ENCODE measurements at places on chromosomes 16 and 17.

DNA sequence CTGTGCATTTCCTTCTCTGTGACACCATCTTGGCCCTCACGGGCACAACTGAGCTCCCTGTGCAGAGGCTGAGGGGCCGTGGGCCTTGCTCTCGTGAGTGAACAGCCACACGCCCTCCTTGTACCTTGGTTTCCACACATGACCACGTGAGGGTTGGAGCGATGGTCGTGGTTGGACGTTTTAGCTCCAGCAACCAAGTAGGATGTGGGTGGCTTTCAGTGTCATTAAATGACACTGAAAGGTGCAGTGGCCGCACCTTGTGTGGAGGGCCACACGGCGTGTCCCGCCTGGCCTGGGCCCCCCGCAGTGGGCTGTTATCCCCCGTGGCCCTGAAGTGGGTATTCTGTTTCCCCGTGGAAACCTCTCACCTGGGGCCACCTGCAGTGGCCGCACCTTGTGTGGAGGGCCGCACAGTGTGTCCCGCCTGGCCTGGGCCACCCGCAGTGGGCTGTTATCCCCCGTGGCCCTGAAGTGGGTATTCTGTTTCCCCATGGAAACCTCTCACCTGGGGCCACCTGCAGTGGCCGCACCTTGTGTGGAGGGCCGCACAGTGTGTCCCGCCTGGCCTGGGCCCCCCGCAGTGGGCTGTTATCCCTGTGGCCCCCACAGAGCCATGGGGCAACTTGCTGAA, 28.2 kb downstream of the ACSF3 start:
- no peak for DNase-seq

DNA sequence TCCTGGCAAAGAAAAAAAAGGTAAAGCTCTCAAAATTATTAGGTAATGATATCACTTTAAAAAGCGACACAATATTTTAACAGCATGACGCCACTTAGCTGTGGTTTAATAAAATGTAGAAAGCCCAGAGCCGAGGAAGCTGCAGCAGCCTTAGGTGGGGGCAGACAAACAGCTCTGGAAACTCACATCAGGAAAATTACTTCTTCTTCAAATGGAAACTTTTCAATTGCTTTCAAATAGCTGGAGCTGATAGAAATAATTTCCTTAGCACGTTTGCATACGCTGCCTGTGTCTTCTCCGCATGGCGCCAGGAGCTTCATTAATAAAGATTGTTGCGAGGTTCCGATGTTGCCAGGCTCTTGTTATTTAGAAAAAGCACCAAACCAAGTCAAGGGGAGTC, 835.3 kb upstream of the EEF2KMT start:
- DNase-seq: no peak

DNA sequence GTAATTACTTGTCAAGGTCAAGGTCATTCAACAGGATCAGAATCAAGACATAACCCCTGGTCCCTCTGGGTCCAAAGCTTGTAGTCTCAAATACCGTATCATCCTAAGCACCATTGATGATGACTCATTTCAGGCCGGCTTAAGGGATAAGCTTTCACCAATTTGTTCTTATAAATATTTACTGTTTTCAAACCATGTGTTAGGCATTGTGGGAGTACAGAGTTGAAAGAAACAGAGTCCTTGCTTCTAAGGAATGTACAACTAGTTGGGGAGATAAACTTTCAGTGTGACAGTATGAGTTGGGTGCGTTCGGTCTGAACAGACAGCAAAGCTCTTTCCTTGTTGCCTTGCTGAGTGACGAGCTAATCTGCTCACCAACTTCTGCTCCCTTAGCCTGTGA, 183.5 kb upstream of the MAF start:
- no peak for DNase-seq

DNA sequence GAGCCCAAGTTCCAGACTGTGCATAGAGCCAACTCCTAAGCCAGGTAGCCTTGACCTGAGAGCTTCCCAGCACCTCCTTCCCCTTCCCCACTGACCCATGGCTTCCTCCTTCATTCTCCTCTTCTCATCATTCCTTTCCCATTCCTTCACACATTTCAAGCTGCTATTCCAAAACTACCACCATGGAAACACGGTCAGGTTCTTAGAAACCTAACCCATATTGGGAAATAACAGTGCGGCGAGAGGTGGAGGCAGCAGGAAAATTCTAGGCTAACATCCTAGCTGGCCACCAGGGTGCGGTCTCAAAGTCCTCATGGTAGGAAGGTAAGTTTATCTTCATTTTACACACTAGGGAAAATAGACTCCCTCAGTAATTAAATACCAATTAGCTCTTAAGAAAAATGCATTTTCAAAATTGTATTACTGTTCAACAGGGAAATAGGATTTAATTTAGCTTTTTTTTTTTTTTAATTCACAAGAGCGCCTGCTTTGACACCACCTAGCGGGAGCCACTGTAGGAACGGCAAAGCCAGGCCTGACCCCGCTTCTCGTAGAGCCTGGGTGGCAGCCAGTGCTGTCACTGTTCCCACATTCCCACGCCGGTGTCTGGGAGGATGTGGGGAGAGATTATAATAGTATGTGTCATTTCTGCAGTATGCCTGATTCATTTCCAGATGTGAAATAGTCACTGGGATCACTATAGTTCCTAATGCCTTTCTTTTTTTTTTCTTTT, 14.0 kb upstream of the SPHK1 start:
- no peak for DNase-seq

DNA sequence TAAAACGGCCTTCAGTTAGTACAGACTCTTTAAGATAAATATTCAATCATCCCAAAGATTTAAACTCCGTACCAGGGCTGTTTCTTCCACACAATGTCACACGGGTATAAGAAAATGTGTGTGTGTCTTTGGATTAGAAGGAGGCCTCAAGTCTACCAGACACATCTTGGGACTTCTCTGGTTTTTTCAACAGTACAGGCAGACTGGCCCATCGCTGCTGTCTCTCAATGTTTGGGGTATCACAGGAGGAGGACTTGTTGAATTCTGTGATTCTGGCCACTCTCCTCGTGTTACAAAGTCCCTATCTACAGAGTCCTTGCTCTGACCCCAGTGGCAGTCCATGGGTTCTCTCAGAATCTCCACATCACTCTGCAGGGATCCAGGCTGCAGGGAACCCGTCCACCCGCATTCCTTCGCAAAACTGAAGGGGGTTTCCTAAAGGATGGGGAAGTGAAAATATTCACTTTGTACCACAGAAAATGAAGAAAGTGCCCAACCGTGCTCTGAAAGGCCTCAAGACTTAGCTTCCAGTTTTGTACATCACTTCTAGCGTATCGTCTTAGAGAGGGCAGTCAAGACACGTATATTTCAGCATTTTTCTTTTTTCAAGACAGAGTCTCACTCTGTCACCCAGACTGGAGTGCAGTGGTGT, 373.2 kb downstream of the NPIPA8 start:
- no peak for DNase-seq

DNA sequence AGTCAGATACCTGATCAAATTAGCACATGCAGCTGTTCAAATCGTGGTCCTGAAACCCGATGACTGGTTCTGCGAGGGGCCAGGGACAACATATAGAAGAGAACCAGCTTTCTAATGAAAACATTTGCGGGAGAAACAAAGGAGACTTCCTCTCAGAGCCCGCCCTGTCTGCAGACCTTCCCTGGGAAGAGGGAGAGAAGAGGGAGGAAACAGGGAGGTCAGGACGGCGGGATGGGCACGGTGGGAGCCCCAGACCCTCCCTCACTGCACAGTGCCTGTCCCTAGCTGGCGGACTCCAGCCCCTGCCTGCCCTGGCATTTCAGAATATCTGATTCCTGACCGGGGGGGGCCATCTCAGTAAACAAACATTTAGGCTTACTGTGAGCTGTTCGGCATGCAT, 317.3 kb downstream of the FOXL1 start:
- DNase-seq: no peak

DNA sequence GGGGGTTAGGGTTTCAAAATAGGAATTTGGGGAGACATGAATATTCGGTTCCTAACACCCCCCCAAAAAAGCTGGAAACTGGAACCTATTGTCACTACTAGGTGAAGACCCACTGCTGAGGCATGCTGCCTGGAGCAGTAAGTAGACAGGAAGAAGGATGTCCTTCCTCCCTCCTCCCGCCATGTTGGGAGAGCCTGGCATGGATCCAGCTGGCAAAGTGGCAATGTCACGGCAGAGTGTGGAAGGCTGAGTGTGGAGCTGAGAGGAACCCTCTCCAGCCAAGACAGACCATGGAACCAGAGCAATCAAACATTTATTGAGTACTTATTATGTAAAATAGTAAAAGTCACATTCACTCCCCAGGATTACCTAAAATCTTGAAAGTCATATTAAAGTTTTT, 49.0 kb downstream of the CCDC182 start:
- DNase-seq: no peak

- DNase-seq: no peak
These were observed 43.8 kb upstream of the TOB1 start for GRCh38 chr17:50909765-50910605.

DNA sequence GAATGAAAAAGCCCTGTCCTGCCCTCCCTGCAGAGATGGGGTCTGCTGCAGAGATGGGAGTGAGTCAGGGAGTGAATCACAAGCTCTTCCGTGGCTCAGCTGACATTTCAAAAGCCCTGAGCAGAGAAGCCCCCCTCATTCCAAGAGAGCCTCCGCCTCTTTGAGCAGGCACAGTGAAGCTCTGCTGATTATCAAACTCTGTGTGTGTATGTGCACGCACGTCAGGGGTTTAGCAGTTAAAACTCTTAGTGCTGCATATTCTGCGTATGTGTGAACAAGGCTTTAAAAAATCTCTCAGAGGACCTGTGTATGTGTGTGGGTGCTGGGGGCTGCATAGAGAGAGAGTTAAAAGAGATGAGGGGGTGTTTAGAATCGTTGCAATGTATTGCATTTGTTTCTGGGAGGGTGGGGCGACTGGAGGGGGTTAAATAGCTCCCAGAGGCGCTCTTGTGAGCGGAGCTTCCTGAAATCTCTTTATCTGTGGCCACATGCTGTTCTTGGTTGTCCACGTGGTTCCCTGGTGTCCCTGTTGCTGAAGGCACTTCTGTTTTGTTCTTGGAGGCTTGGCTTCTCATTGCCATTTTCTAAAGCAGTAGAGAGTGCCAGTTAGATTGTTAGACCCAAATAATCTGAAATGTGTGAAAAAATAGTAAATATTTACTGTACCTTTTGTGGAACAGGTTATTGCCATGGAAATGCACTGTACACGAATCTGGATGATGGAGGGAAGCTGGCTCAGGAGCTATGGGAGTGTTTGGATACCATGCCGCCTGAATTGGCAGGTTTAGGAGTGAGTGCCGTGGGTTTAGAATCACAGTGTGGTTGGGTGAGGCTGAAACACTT, 116.6 kb downstream of the PRKCB start:
- DNase-seq: no peak

- no peak for DNase-seq
These were observed 31.3 kb upstream of the ANKRD40CL start for GRCh38 chr17:50798424-50799288.

GRCh38 chr16:3637371-3637923, 17.0 kb upstream of the DNASE1 start:
- no peak for DNase-seq

GRCh38 chr17:28018439-28019070, 23.9 kb upstream of the NLK start:
- no peak for DNase-seq

DNA sequence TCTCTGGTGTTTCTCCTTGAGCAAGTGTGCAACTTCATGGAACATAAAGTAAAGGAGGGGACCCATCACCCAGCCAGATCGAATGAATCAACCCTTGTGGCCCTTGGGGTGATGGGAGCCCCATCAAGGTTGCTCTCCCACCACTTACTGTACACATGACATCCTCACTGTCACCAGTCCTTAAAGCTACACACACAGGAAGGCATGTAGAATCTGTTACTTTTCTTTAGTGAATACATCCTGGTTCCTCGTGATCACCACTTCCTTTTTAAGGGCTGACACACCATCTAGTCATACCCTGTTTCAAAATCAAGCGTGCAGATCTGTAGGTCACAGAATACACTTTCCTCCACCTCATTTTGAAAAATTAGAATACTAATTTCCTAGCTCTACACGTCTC, 22.6 kb upstream of the MPHOSPH6 start:
- DNase-seq: no peak

GRCh38 chr17:62800585-62800984, 7.5 kb downstream of the MARCHF10 start:
- DNase-seq: no peak

- DNase-seq: no peak
These were observed 2.8 kb upstream of the SOCS3 start for GRCh38 chr17:78362671-78363070.

DNA sequence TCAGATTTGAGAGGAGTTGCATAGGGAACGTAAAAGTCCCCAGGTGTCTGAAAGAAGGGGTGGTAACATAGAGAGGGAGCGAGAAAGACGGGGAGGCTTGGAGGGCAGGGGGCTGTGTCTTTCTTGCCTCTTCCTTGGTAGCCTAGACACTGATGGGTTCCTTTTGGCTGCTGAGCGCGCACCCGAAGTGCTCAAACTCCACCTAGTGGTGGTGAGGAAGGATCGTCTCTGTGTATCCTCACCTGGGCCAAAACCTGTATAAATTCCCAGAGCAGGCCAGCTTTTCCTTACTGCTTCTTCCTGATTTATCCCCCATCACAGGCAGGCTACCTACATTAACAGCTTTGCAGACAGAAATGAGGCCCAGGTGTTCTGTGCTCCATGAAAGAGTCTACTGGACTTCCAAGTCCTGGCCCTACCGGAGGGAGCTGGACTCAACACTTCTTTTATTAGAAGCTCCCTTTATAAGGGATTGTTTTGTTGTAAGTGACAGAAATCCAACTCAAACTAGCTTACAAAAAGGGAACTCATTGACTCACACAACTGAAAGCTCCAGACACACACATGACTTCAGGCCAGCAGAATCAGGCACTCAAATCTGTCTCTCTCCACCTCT, 5.5 kb upstream of the SLC25A35 start:
- no peak for DNase-seq

- no peak for DNase-seq
These were observed 702 bp downstream of the PHF23 start for GRCh38 chr17:7238420-7239090.

DNA sequence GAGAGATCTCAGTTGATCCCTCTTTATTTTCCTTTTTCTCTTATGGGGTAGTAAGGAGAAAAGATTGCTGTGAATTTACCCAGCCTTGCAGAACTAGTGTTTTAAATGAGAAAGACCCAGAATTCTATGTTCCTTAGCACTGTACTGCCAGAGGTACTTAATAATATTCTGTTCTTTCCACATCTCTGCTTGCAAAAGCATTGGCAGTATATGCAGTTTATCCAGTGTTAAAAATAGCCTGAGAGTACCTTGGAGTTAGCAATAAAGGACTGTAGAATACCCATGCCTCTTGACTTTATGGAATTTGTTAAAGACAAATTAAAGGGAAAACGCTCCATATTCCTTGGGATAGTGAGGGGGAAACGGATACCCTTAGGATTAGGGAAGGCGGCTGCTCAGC, 11.9 kb downstream of the SLC7A6 start:
- no peak for DNase-seq
